ENCODE measurements at places on chromosomes 12 and 14. TPM values are rescaled to one million over a fixed set of nuclear protein-coding genes. Genes with fewer than 3 reads are reported as not detected.

Gene NFATC4
- 0.44 TPM for total RNA-seq

Gene CABP1
- not detected for total RNA-seq

Gene PLEKHG7
- not detected for total RNA-seq

DNA sequence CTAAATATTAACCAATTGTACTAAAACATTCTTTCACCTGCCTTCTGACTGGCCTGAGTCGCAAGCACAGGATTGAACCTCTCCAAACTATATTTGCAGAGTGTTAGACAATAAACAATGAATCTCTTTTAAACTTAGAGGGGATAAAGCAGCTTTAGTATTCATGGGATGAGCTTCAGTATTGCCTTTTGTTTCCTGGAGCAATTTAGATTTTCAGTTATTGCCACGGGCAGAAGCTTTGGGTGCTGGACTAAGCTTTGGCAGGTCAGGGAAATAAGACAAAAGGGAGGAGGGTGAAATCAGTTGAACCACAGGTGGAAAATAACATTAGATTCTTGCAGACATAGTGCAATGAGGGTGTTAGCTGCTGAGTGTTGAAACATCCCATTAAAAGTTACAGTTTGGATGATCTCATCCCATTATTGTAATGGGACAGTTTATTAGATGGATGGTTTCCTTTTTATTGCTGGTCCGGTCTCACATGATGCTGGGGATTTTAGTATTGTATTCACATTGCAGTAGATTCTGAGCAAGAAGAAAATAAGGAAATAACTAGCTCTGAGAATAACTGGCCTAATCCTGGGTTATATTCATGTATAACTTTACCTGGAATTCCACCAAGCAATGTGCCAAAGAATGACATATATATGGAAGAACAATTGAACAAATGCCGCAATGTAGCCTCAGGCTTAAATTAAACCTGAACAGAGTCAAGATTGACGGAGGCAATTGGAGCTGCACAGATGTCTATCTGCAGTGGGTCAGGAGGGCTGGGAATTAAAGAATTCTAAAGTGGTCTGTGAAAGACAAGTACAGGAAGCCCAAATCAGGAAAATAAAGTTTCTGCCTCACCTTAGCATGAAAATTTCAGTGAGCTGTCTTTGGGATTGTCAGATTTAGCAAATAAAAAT, 1092.8 kb upstream of the SEL1L start:
- DNase-seq, result no peak

DNA sequence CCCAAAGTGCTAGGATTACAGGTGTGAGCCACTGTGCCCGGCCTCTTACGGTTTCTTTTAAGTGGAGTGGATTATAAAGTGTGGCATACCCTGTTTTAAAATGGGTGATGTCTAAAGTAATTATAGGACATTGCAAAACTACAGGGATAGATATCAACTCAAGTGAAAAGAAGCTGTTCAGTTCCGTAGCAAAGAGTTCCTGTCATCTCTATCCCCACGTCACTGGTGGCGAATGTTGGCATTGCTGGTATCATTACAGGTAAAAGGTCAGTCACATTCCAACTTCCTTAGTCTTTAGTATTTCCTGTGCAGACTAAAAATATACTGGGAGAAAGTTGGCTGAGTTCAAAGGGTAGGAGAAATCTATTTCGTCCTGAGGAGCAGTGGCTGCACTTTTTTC, 95.6 kb upstream of the SLC38A2 start:
- DNase-seq, result peak; percentile 85

DNA sequence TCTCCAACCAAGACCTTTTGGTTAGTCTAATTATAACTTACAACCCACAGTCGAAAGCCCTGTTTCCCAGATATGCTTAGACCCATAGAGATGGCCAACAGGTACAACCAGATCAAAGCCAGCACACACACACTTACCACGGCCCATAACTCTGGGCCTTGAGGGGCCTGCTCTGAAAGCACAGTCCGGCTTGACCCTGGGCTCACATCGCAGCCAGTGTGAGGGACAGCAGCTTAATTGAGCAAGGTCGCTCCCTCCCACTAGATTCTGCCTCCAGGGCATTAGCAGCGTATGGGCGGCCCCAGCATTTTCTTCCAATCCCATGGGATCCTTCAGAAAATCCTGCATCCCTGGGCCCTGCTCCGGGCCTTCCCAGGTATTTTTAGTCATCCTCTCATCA, 157.4 kb upstream of the FKBP4 start:
- DNase-seq, result no peak

- DNase-seq, result peak; percentile 3
These were observed 9.1 kb downstream of the PTCSC3 start for GRCh38 chr14:36167431-36167830.
